ENCODE measurements at places on chromosomes 7 and 10. TPM values are rescaled to one million over a fixed set of nuclear protein-coding genes. Genes with fewer than 3 reads are reported as not detected.

The UMAD1 gene
- polyA plus RNA-seq = 27.4 TPM

The UROS gene
- polyA plus RNA-seq = 57.3 TPM

The RASA4B gene
- polyA plus RNA-seq = 10.8 TPM

The EN2 gene
- polyA plus RNA-seq = not detected

The LGI1 gene
- polyA plus RNA-seq = not detected

The BTBD16 gene
- polyA plus RNA-seq = not detected

The EPDR1 gene
- polyA plus RNA-seq = 3.0 TPM

The IKZF5 gene
- polyA plus RNA-seq = 14.8 TPM

The ADCY1 gene
- polyA plus RNA-seq = not detected

The GDF2 gene
- not detected for polyA plus RNA-seq

The GRM3 gene
- not detected for polyA plus RNA-seq

The POLL gene
- 15.9 TPM for polyA plus RNA-seq

The PPA1 gene
- 122 TPM for polyA plus RNA-seq

GRCh38 chr10:16497911-16498310, 23.8 kb downstream of the C1QL3 start:
- H3K4me3 ChIP-seq = no peak overlapping the region
- H3K36me3 ChIP-seq = no peaks in the 10 kb centered on the region
- H3K27me3 ChIP-seq = no peaks in the 10 kb centered on the region
- no peaks in the 10 kb centered on the region for H3K4me1 ChIP-seq
- H3K27ac ChIP-seq = no peak overlapping the region

GRCh38 chr10:16049050-16049449, 188.7 kb upstream of the MINDY3 start:
- no peak for DNase-seq
- H3K27me3 ChIP-seq = no peaks in the 10 kb centered on the region
- no peak overlapping the region for H3K4me3 ChIP-seq
- no peaks in the 10 kb centered on the region for H3K4me1 ChIP-seq

DNA sequence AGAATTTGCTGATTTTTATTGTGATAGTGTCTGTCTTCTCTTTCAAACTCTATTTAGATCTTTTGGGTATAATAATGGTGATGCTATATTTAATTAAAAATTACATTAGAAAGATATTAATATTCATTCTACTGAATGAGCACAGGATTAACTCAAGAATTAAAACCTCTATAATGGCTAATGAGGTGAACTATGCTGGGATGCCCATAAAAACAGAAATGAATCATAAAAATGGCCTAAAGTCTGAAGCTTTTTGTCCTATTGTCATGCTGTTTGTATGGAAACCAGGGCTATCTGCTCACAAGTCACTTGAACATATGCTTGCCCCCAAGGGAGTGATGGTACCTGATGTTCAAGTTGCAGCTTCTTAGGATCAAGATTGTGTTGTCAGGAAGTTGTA, 76.2 kb upstream of the ICA1 start:
- H3K4me1 ChIP-seq = no peaks in the 10 kb centered on the region
- DNase-seq = no peak
- no peaks in the 10 kb centered on the region for H3K27me3 ChIP-seq
- no peaks in the 10 kb centered on the region for H3K36me3 ChIP-seq
- no peak overlapping the region for H3K27ac ChIP-seq
- H3K4me3 ChIP-seq = no peak overlapping the region

DNA sequence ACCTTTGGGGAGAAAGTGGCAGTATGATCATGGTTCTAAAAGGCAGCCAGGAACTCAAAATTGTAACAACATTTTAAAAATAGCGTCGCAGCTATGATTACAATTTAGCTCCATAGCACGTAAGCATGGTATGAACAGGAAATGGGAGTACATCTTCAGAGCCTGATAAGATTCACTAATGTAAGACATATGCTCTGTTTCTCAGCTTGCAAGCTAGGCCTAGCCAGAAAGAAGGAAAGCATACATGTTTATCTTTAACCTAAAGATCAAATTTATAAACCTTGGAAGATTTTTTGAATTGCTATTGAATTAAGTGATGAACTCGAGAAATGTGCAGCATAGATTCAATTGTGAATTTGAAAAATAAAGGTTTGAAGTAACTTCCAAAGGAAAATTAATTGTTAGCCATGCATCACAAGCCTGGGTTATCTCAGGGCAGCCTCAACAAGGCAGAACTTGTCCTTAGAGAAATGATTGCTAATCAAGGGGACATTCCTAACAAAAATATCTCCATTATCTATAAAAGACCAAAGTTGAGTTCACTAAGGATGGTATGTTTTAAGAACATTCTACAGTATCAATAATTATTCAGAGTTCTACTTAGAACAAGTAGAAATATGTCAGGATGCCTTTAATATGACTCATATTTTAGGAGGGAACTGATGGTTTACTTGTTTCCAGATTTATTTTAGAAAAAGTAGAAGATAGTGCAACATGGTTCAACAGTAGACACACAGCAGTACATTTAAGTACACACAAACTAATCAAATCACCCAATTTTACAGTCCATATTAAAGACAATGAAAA, 38.8 kb upstream of the SEPTIN7 start:
- H3K4me3 ChIP-seq = no peak overlapping the region
- no peak overlapping the region for H3K27ac ChIP-seq
- no peak for DNase-seq
- no peaks in the 10 kb centered on the region for H3K4me1 ChIP-seq
- no peaks in the 10 kb centered on the region for H3K27me3 ChIP-seq
- H3K36me3 ChIP-seq = no peaks in the 10 kb centered on the region

DNA sequence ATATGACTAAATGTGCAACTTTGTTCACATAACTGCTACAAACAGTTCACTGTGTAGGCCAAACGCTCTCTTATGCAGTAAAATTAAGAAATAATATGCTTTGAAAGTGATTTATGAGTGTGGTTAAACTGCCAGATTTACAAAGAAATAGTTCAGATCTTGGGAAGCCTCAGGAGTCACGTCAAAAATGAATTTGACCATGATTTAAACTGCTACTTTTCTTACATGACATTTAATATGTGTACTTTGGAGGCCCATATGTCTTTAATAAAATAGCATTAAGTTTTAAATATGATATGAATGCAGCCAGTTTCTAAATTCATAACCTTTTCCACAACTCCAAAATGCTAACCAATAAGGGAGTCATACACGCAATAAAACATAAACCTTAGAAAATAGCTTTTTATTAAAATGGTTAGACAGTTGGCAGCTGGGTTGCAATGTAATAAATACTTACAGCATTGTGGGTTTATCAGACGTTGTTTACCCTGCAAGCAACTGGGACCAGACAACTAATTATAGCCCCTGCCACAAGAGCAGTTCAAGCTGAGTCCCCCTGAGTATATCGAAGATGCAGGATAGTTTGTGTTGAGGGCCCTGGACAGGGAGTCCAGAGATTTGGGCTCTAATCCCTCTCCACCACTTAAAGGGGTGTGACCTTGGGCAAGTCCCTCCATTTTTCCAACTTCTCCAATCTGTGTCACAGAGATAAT, 640.4 kb downstream of the LRMDA start:
- no peaks in the 10 kb centered on the region for H3K4me1 ChIP-seq
- no peak overlapping the region for H3K27ac ChIP-seq
- H3K36me3 ChIP-seq = no peaks in the 10 kb centered on the region
- no peak overlapping the region for H3K4me3 ChIP-seq

DNA sequence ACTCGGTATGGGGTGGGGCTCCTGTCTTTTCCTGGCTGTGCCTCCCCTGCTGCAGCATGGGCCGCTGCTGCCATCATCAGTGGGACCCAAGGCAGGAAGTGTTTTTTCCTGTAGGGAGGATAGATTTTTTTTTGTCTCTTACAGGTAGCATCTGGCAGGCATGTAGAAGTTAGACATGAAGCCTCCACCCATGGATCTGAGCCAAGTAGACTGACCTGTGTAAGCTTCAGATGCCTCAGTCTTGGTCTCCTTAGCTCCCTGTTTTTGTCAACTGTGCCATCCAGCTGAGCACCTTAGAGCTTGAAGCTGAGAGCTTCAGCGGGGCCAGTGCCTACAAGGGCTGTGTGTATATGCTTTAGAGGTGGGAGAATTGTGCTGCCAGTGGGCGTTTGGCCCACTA, 93.5 kb downstream of the AUTS2 start:
- DNase-seq = no peak
- H3K27me3 ChIP-seq = no peaks in the 10 kb centered on the region
- H3K4me1 ChIP-seq = peaks cover 9% of the 10 kb centered on the region
- no peak overlapping the region for H3K4me3 ChIP-seq
- H3K36me3 ChIP-seq = no peaks in the 10 kb centered on the region

- no peak overlapping the region for H3K27ac ChIP-seq
- no peaks in the 10 kb centered on the region for H3K27me3 ChIP-seq
- H3K36me3 ChIP-seq = no peaks in the 10 kb centered on the region
- DNase-seq = no peak
- no peak overlapping the region for H3K4me3 ChIP-seq
- no peaks in the 10 kb centered on the region for H3K4me1 ChIP-seq
These were observed 1187.9 kb downstream of the REEP3 start for GRCh38 chr10:64708884-64709681.

GRCh38 chr7:108311446-108312168, 144.6 kb downstream of the NRCAM start:
- no peaks in the 10 kb centered on the region for H3K36me3 ChIP-seq
- H3K27me3 ChIP-seq = no peaks in the 10 kb centered on the region
- H3K4me3 ChIP-seq = no peak overlapping the region
- H3K4me1 ChIP-seq = no peaks in the 10 kb centered on the region
- no peak for DNase-seq

DNA sequence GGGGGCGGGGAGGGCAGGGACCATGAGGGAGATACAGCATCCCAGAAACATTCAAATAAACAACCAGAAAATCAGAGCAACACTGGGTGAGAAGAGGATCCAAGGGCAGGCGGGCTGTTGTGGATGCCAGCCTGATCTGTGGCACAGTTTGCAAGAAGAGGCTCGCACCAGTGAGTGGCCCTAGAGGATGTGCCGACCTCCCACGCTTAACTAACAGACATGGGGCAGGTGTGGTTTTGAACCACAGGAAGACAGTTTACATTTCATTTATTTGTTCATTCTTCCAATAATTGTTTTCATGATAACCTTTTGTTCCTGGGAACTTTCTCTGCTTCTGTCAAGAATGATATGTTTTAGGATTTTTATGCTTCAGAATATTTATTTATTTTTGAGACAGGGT, 115.6 kb downstream of the ZNF248 start:
- H3K4me1 ChIP-seq = no peaks in the 10 kb centered on the region
- H3K36me3 ChIP-seq = no peaks in the 10 kb centered on the region
- DNase-seq = no peak
- no peak overlapping the region for H3K27ac ChIP-seq

DNA sequence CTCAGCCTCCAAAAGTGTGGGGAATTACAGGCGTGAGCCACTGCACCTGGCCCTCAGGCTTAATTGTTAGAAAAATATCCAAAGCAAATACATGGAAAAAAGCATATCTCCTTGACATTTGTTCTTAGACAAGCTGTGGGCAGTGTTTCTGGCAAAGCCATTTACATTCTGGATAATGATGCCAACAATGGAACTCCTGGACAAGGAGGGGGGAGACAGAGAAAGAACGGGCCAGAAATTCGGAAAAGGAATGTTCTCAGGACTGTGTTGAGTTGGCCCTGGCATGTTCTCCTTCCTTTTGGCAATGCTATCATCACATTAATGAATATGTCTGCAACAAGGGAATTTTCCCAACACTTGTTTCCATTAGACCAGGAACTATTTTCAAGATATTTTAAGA, 88.7 kb downstream of the UBE2H start:
- H3K4me3 ChIP-seq = no peak overlapping the region
- H3K27ac ChIP-seq = no peak overlapping the region
- no peaks in the 10 kb centered on the region for H3K27me3 ChIP-seq
- H3K36me3 ChIP-seq = no peaks in the 10 kb centered on the region
- no peak for DNase-seq

DNA sequence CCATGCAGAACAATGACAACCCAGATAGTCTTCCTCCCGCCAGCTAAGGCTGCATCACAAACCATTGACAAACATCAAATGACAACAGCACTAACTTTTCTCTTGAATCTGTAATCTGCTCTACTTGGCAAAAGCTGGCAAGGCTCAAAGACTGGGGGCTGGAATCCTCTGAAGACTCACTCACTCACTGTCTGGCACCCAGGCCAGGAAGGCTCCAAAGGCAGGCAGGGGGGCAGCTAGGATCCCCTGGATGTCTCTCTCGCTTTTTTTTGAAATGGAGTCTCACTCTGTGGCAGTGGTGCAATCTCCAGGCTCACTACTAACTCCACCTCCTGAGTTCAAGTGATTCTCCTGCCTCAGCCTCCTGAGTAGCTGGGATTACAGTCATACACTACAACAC, 159.7 kb upstream of the GPR26 start:
- no peaks in the 10 kb centered on the region for H3K4me1 ChIP-seq
- DNase-seq = no peak
- H3K27ac ChIP-seq = no peak overlapping the region

DNA sequence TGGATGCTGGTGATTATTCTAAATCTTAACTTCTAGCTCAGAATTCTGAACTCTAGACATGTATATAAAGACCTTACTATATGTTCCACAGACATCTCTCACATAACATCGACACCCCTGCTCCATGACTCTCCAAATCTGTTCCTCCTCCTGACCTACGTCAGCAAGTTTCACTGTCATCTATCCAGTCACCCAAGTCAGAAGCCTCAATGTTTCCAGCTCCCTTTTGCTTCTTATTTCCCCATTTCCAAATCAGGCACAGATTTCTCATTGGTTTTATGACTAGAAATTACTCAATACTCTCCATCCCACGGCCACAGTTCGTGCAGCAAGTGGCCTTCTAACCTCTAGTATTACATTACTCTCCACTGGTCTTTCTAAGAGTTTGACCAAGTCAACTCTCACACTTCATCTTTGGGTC, 28.5 kb downstream of the EPC1 start:
- peaks cover 69% of the 10 kb centered on the region for H3K4me1 ChIP-seq
- no peaks in the 10 kb centered on the region for H3K36me3 ChIP-seq
- DNase-seq = no peak
- H3K4me3 ChIP-seq = peak overlapping the region; percentile 8

- no peaks in the 10 kb centered on the region for H3K27me3 ChIP-seq
- H3K4me1 ChIP-seq = peaks cover 37% of the 10 kb centered on the region
- H3K36me3 ChIP-seq = no peaks in the 10 kb centered on the region
- H3K4me3 ChIP-seq = no peak overlapping the region
These were observed 163.5 kb downstream of the SH3PXD2A start for GRCh38 chr10:103691723-103692435.

GRCh38 chr10:11337516-11337915, 273.9 kb downstream of the USP6NL start:
- H3K27me3 ChIP-seq = no peaks in the 10 kb centered on the region
- H3K4me3 ChIP-seq = no peak overlapping the region
- H3K4me1 ChIP-seq = no peaks in the 10 kb centered on the region
- DNase-seq = no peak
- H3K27ac ChIP-seq = no peak overlapping the region

GRCh38 chr10:116141246-116141645, 131.8 kb downstream of the GFRA1 start:
- H3K27me3 ChIP-seq = no peaks in the 10 kb centered on the region
- H3K4me3 ChIP-seq = no peak overlapping the region
- no peak for DNase-seq
- H3K36me3 ChIP-seq = no peaks in the 10 kb centered on the region
- H3K4me1 ChIP-seq = no peaks in the 10 kb centered on the region

- H3K27me3 ChIP-seq = no peaks in the 10 kb centered on the region
- no peaks in the 10 kb centered on the region for H3K4me1 ChIP-seq
- H3K27ac ChIP-seq = no peak overlapping the region
- no peak for DNase-seq
These were observed 5.7 kb downstream of the CYP17A1 start for GRCh38 chr10:102831322-102832071.

- no peak overlapping the region for H3K4me3 ChIP-seq
- no peaks in the 10 kb centered on the region for H3K4me1 ChIP-seq
These were observed 46.0 kb downstream of the SH2D4B start for GRCh38 chr10:80583685-80584084.

GRCh38 chr10:1476455-1476803, 260.9 kb downstream of the ADARB2 start:
- no peaks in the 10 kb centered on the region for H3K27me3 ChIP-seq
- H3K36me3 ChIP-seq = no peaks in the 10 kb centered on the region
- H3K27ac ChIP-seq = no peak overlapping the region
- no peak overlapping the region for H3K4me3 ChIP-seq
- no peak for DNase-seq
- H3K4me1 ChIP-seq = no peaks in the 10 kb centered on the region

Data from CD8-positive, alpha-beta memory T cell (primary cell).